ENCODE measurements at places on chromosomes 2 and 18.

DNA sequence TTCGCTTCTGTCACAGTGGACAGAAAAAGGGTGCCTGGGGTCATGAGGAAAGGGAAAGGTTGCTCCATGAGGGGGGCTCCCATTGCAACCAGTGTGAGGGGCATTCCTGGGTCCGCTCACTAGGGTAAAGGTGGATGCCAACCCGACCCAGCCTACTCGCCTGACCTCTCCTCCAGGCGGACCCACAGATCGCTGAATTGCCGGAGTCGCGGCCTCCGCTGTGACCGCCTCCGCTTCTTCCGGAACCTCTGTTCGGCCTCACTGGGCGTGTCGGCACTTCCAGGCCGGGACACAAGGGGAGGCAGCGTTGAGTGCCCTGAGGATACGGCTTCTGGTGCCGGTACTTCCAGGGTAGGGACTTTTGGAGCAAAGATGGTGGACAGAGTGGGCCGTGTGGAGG is 57.1 kb downstream of the TRABD2A start:
- no peak for DNase-seq

GRCh38 chr2:19868224-19868623 is 33.6 kb downstream of the TTC32 start:
- DNase-seq = no peak

DNA sequence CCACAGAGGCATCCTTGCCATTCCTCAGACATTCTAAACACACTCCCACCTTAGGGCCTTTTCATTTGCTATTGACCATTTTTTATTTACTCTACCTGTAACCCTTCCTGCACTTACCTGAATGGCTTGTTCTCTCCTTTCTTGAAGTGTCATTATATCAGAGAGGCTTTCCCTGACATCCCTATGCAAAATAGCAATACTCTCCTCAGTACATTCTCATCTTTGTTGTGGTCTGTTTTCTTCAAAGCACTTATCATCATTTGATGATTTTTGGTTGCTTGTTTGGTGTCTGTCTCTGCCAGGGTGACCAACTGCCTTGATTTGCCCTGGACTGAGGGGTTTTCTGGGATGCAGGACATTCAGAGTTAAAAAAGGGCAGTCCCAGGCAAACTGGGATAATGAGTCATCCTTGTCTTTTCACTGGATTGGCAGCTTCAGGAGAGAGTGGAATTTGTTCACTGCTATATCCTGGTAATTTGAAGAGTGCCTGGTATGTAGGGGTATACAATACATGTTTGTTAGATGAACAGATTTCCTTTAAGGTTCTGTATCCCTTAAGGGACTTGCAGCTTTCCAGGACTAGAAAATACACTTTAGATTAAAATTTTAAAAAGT is 102.4 kb downstream of the BABAM2 start:
- no peak for DNase-seq

DNA sequence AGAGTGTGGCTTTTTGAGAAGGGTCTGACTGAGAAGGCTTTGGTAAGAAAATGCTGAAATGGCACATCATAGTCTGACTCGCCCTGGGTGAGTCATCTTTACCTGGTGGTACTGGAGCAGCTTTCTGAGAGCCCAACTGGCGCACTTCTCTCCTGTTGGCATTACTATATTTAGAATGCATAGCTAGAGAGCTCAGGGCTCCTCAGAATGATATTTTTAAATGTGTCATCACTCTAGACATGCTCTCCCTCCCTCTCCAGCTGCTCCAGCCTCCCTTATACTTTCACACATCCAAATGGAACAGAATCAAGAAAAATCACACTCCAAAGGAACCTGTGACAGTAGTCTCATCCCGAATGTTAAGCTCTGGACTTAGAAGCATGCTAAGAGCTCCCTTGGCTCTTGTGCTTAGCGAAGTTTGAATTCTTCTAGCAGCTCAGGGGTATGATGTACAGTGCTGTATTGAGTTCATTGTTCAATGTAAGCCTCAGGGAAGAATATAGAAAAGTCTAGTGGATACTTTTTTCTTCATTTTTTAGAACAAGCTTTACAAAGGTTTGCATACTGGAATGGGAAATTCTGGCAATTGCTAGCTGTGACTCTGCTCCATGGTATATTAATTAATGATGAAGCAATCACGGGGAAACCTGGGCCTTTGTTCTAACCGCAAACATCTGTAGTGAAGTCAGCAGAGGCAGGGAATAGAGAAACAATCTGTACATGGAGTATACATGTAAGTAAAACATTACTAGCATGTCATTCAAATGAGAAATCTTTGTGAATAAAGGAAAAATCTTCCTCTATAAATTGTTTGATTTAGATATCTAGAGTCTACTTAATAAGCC is 751.2 kb upstream of the NRXN1 start:
- no peak for DNase-seq

DNA sequence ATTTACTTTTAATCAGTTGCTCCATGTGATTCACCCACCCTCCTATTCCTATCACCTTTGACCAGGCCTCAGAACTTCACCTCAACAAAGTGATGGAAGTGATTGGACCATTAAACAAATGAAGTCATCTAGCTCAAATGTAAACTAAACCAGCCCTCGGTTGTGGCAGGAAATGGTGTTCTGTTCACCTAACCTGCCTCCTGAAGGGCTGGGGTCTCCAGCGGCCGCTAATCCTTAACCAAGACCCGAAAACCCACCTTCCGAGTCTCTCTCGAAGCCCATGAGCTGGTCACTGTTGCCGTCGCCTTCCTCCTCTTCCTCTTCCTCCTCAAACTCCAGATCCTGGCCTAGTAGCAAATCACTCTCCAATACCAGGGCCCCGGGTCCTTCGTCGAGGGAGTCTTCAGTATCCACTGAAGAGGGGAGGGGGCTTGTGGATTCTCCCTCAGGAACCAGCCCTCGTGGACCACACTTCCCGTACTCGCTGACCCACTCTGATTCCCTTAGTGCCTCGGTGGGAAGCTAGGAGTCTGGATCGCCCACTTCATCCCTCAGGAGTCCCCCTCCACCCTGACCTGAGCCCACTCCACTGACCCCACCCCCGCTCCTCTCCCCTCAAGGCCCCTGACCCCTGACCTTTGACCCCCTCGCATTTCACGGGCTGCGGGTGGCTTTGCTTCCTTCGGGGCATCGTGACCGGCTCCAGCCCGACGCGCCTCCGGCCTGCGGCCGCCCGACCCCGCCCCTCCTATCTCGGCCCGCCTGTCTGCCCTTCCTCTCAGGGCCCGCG is 503 bp downstream of the ZNF513 start:
- DNase-seq = peak; percentile 43

GRCh38 chr18:453400-453799 is 47.1 kb downstream of the COLEC12 start:
- DNase-seq = no peak

Data from activated naive CD4-positive, alpha-beta T cell (primary cell).